Kasumi-1 (cell line): ENCODE measurements at places on chromosomes 4 and X.

- peak; percentile 91 for DNase-seq
Measured at GRCh38 chrX:131830400-131831184, 192.5 kb upstream of the STK26 start.

- DNase-seq, result peak; percentile 52
Measured at GRCh38 chrX:71111921-71112431, 599 bp upstream of the IL2RG start.

GRCh38 chrX:69556060-69557011 is 52.2 kb downstream of the NALF2 start:
- peak; percentile 3 for DNase-seq

DNA sequence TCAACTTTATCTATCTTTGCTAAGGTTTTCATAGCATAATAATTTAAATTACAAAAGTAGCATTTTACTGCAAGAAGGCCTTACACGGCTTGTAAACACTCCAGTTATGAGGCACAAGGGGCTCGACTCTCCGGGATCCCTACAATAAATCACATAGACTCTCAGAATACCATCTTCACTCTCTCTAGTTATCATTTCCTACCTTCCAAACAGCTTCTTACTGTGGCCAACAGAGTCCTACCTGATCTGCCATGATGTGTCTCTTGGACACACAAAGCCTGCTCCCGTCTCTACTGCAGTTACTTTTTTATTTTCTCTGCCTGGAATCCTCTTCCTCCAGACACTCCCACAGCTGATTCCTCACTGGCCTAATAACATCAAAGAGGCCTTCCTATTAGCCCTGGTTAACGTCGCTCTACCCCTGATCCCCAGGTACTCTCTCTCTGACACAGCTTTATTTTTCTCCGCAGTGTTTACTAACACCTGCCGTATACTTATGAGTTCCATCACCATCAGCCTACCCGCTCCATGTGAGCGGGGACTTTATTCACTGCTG is 559.6 kb upstream of the DIPK2B start:
- DNase-seq, result no peak

- DNase-seq, result no peak
Measured at GRCh38 chrX:154799556-154800348, 5.5 kb downstream of the MPP1 start.

- no peak for DNase-seq
Measured at GRCh38 chr4:128630871-128631270, 178.6 kb upstream of the JADE1 start.

DNA sequence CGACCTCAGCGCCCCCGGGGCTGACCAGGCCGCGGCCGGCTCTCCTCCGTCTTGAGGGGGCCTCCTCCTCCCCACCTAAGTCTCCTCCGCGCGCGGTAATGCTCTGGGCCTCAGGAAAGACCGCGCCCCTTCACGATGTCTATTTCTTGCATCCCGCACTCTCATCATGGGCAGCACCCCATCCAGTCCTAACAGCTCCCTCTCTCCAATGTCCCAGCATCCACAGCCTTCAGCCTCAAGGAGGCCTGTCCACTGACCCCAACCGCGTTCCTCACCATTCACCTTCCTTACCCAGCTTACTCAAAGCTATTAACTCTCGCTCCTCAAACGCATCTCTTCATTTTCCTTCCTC is 77.5 kb downstream of the MAGED4 start:
- no peak for DNase-seq

- no peak for DNase-seq
Measured at GRCh38 chr4:89379511-89380044, 72.0 kb upstream of the GPRIN3 start.

- DNase-seq, result no peak
Measured at GRCh38 chr4:2428496-2429213, 9.9 kb downstream of the CFAP99 start.

DNA sequence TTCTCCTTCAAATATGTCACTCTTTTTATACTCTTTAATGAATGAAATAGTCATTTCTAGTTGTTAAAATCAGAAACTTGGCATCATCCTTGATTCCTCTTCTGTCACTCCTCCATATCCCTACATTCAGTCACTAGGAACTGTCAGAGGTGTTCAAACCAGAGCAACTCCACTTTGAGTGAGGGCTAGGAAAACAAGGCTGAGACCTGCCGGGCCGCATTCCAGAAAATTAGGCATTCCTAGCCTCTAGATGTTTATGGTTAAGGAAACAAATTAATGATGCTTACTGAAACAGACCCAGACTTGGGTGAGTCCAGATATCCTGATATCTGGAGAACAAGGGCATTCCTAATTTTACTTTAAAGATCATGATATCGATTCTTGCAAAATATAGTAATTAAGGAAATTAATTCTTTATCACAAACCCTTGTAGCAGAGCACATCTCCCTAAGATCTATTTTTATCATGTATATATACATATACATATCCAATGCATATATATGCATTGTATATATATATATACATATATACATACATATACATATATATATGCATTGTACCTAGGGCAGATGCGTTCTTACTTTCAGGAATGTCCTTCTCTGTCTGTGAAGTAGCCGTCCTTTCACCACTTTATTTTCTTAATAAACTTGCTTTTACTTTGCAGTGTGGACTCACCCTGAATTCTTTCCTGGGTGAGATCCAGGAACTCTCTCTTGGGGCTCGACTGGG is 98.4 kb upstream of the GC start:
- DNase-seq, result no peak

GRCh38 chrX:111876646-111877045 is 665 bp downstream of the TRPC5OS start:
- no peak for DNase-seq

GRCh38 chr4:179110816-179111215 is 1668.6 kb upstream of the AGA start:
- no peak for DNase-seq

DNA sequence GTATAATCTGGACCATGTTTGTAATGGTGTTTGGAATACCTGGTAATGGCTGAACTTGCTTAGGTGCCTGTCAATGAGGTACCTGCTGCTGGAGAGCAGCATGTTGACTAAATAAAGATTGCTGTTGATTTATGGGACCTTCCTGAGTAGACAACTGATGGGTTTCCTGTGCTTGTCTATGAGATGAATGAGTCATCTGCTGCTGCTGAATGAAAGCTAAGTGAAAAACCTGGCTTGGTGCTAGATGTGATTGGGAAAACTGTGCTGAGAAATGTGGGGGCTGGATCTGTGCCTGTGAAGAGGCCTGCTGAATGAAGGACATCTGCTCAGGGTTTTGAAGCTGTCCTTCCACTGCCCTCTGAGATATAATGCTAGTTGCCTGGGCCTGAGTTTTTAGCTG is 69.6 kb downstream of the WNK3 start:
- no peak for DNase-seq

GRCh38 chr4:45186249-45186648 is 459.9 kb upstream of the GNPDA2 start:
- DNase-seq, result no peak

DNA sequence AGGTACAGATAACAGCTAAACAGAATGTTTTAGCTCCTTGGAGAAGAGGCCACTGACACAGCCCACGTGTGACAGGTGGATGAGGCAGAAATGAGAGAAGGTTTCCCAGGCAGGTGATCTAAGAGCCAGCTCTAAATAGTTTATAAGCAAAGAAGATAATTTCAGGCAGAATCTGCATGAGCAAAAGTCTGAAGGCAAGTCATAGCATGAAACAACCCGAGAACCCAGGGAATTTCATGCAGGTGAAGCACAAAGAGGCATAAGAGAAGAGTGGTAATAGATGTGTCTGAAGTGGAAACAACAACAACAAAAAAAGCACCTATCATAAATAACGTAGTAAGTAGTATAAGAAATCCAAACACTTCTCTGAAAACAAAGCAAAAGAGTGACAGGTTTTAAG is 275.8 kb upstream of the CPEB2 start:
- DNase-seq, result no peak

DNA sequence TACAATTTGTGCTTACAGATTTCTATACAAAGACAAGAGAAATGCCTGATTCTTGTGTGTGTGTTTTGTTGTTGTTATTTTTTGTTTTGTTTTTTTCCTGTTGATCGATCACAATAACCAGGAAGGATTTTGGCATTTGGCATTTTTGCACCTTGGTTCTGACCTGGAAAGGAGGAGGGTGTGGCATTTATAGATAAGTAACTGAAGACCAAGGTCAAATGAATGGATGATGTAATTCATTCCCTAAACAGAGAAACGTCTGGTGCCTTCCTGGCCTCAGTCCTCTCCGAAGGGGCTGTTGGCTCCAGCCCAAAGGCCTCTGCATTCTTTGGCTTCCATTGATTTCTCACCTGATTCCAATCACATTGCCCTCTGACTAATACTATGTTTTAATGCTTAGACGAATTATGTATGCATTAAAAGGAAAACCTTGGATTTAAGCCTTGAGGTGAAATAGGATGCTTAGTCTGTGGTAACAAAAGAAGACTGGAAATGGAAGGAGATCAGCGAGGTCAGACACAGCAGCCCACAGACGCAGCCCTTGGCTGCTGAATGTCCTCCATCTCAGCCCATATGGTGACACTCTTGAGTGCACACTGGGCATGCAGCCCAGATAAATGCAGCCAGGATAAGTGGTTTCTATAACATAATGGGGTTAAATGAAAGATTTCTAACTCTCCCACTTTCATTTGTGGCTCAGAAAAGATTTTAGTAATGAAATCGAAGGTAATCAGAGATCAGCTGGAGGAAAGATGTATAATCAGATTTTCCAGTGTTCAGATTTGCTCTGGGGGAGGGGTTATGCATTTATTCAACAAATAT is 60.5 kb upstream of the TRIM2 start:
- DNase-seq, result no peak

DNA sequence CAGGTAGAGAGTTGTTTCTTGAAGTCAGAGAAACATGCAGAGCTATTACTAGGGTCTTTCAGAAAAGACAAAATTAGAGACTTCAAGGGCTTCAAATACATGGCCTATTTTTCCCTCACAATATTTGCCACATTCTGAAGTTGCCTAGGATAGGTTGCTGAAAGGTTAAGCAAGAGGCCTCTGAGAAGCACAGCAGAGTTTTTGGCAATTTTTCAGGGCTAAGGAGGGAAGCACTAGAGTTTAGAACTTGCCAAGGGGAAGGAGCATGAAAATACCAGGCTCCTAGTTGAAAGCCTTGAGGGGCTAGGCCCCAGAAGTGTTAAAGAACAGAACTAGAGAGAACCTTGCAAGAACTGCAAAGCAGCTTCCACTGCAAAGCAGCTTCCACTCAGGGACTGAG is 86.4 kb downstream of the ANAPC10 start:
- DNase-seq, result no peak

GRCh38 chr4:48028696-48029095 is 12.1 kb downstream of the NIPAL1 start:
- no peak for DNase-seq

GRCh38 chr4:152357206-152357605 is 178.7 kb downstream of the FBXW7 start:
- no peak for DNase-seq

GRCh38 chr4:76459291-76459723 is 24.3 kb downstream of the SHROOM3 start:
- no peak for DNase-seq

DNA sequence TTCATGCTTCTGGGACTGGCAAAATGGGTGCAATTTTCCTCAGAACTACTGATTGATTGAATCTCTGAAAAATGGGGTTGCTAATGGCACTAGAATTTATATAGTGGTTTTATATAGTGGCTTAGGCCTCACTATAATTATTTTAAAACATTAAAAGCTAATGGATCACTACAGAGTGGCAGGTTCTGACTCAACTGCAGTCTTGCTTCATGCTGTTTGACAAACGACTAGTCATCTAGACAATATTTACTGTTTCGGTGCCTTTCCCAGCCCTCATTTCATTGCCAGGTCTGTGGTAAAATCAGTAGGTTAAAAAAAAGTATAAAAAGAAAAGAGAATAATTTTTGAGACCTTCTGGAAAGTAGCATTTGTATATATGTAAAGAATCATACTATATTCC is 352.8 kb upstream of the ATOH1 start:
- DNase-seq, result no peak

- DNase-seq, result no peak
Measured at GRCh38 chr4:87330761-87331160, 8.1 kb upstream of the HSD17B13 start.

DNA sequence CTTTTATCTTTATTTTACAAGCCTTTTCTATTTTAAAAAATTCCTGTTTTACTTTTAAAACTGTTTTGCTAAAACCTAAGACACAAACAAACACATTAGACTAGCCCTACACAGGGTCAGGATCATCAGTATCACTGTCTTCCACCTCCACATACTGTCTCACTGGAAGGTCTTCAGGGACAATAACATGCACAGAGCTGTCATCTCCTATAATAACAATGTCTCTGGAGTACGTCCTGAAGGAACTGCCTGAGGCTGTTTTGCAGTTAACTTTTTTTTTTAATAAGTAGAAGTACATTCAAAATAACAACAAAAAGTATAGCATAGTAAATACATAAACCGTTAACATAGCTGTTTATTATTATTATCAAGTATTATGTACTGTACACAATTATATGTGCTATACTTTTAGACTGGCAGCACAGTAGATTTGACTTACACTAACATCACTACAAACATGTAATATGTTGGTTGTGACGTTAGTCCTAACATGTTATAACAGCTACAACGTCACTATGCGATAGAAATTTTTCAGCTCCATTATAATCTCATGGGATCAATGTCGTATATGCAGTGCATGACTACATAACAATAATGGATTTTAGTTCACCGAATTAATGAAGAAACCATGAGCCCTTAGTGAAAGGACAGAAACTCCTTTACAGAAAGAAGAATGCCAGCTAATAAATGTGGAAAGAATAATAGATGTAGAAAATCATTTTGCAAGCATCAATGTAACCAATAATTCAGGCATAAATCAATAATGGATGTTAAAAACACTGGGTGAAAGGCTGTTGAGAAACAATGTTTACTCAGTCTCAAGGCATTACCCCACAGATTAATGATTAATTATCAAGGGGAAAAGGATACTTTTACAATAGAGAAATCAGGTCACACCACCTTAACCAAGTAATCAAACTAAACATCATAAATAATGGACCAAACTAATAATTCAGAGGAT is 49.2 kb downstream of the FBXW7 start:
- DNase-seq, result no peak

GRCh38 chrX:41265615-41266014 is 68.3 kb upstream of the DDX3X start:
- DNase-seq, result no peak
